ENCODE measurements at places on chromosomes 5 and 9.

- no peak for DNase-seq
Measured at GRCh38 chr5:133811168-133811567, 157.3 kb downstream of the C5orf15 start.

- no peak for DNase-seq
Measured at GRCh38 chr9:97531888-97532376, 30.5 kb downstream of the TMOD1 start.

GRCh38 chr9:83060556-83060955 lies 2.4 kb downstream of the RASEF start:
- no peak for DNase-seq

- DNase-seq, result no peak
Measured at GRCh38 chr5:504326-505154, 19.7 kb downstream of the SLC9A3 start.

GRCh38 chr9:72349240-72349639 lies 15.8 kb downstream of the ZFAND5 start:
- no peak for DNase-seq

- DNase-seq, result peak; percentile 98
Measured at GRCh38 chr5:172795318-172795977, 24.5 kb upstream of the DUSP1 start.

GRCh38 chr5:24135536-24135935 lies 509.2 kb downstream of the CDH10 start:
- no peak for DNase-seq

DNA sequence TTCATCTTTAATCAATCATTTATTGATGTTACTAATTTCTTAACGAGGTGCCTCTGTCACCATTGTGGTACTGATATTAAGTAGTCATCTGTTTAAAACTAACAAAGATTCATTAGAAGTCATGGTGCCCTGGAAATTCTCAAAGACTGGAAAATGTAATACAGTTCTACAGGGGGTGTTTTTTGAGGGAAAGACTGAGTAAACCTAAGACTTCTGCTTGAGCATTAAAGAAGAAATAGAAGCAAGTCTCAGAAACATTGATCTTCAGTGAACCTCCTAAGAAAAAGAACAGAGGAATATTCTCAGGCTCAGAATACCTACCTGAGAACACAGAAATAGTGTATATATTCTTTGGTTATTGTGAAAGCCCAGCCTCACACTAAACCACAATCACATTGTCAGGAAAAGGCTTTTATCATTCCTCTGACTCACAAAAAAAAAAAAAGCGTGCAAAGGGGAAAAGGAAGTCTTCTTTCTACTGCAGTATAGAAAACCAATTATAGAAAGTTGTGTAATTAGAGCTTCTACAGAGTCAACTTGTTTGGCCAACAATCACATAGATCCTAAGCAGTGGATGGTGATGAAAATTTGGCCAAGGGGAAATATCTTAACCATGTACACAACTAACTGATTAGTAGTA lies 60.8 kb downstream of the HINT1 start:
- DNase-seq, result no peak

- no peak for DNase-seq
Measured at GRCh38 chr9:14744768-14745167, 22.2 kb upstream of the CER1 start.

- no peak for DNase-seq
Measured at GRCh38 chr5:132071338-132071707, 2.3 kb upstream of the CSF2 start.

DNA sequence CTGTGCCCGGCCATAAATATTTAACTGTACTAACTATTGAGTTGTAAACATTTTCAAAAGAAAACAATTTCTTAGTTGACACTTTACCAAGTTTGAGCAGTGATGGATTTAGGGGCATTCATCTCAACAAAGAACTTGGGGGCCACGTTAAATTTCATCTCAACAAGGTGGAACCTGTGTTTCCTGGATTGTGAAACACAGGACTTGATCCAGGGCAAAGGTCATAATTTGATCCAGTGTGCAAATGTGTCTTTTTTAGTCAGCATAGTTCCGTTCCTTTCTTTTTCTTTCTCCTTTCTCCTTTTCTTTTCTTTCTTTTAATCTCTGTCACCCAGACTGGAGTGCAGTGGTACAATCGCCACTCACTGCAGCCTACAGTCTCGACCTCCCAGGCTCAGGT lies 3.1 kb downstream of the GFRA3 start:
- no peak for DNase-seq

DNA sequence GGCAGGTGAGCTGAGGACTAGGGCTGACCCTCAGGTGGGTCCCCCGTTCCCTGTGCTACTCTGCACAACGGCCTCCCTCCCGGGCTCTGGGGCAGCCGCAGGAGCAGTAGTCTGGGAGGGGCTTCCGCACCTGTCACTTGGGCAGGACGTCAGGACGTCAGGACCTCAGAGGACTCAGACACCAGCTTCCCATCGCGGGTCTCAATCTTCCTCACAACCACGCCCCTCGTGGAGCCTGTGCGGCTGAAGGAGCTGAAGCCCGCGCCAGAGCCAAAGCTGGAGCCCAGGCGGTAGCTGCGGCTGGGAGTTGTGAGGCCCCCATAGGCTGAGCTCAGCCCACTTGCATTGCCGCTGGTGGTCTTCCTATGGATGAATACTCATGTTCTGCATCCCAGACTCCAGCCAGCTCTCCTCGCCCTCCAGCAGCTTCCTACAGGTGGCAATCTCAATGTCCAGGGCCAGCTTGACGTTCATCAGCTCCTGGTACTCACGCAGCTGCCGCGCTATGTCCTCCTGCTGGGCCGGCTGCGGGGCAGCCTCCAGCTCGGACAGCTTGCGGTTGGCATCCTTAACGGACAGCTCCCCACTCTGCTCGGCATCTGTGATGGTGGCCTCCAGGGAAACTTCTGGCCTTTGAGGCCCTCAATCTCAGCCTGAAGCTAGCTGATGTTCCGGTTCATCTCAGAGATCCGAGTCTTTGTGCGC lies 381.4 kb upstream of the RGMB start:
- DNase-seq, result no peak

GRCh38 chr5:80192507-80193241 lies 63.2 kb downstream of the SERINC5 start:
- DNase-seq, result peak; percentile 71

DNA sequence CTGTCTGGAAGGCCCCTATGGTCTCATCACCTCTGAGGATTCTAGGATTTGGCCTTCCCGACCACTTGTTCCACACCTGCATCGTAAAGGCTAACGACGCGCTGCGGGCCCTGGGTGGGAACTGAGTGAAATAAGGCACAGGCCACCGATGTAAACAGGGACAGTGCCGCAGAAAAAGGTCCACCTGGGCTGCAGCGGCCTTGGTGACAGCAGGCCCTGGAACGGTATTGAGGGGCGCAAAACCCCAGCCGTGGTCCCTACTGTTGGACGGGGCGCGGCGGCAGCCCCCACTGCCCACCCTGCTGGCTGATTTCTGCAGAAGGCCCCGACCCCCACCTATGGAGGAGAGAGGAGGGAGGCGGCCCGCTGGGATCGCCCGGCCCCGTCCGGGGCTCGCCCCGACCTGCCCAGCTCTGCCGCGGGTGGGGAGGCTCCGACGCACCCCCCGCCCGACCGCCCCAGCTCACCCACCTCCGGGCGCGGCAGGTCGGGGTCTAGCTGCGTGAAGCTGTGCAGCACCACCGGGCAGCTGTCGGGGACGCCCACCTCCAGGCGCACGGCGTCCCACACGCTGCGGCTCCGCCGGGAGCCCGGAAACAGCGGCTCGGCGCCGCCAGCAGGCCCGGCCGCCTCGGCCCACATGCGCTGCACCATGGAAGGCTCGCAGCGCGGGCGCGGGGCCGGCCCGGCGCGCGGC lies 391 bp downstream of the RALGDS start:
- no peak for DNase-seq

DNA sequence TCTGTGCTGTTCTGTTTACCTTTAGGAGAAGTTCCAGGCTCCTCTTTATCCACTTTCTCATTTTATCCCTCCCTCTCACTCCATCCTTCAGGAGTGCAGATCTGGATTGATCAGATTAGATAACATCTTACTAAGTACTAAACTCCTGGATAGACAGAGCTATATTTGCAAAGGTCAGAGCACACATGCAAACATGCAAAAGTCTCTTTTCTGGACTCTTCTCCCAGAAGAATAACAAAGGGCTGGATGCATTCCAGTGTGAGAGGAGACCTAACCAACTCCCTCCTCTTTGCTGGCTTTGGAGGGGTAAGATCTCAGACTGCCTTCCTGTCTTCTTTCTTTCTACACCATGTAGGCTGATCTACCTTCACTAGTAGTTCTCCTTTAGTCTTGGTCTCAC lies 21.4 kb downstream of the GARNL3 start:
- DNase-seq, result no peak

- no peak for DNase-seq
Measured at GRCh38 chr9:114061292-114061691, 16.8 kb downstream of the AMBP start.

DNA sequence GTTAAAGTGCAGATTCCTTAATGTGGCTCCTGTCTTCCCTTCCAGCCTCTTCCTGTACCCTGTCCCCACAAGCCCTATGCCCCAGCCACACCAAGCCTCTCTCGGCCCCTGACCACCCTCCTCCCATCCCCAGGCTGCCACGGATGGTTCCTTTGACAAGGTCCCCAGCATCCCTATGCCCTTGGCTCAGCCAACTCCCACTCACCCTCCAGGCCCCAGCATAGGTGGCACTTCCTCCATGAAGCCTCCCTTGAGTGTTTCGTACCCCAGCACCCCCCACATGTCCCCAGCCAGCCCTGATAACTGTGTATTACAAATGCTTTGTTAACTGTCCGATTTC lies 115.5 kb upstream of the TBC1D2 start:
- DNase-seq, result no peak

DNA sequence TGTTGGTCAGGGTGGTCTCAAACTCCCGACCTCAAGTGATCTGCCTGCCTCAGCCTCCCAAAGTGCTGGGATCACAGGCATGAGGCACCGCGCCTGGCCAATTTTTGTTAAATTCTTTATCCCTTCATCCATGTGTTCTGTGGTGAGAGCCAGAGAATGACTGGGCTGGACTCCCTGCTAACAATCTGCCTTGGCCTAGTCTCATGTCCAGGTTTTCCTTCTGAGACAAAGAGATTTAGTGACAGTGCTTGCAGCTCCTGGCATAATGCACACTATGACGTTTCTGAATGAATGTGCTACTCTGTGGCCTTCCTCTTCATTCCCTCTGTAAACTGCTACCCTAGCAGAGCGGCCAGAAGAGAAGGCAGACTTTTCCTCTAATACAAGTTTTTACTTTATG lies 79.3 kb downstream of the FOXD1 start:
- DNase-seq, result no peak
